ENCODE measurements at places on chromosomes 11 and 22.

DNA sequence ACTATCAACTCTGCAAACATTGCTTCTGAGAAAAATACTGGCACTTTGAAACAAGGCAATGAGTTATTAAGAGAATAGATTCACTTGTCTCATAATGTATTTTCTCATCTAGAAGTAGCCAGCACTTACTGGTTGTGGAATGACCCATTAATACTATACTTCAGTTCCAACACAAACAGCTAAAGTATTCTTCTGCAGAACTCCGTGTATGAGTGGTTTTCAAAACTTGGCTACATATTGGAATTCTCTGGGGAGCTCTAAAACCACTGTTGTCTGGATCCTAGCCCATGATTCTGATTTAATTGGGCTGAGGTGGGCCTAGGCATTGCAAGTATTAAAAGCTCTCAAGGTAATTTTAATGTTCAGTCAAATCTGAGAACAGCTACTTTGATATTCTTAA lies 1416.4 kb upstream of the RAG2 start:
- no peak for DNase-seq

DNA sequence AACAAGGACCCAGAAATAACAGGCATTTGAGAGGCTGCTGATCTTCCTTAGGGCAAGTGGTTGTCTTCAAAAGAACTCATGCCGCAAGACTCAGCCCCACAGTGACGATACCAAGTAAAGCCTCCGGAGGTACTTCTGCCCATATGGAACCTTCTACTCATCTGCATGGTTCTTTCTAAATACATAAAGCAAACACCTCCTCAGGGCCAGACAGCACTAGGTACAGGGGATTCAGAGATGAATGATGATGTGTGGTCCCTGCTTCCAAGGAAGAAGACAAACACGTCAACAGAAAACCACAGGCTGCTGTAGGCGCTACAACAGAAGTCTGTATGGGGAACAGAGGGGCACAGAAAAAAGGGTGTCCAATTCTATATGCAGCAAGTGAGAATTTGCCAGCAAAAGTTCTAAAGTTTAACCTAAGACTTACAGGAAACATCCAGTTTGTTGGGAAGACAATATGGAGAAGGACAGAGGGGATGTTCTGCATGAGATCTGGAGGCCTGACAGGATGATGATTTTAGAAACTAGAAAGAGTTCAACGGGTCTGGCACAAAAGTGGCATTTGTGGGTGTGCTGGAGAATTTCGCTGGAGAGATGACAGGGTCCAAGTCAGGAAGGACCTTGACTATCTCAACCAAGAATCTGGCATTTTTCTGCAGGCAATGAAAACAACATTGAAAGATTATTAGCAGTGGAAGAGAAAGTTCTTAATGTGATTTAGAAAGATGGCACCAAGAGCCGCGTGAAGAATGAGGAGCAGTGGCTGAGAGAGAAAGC lies 23.7 kb downstream of the JAML start:
- no peak for DNase-seq

DNA sequence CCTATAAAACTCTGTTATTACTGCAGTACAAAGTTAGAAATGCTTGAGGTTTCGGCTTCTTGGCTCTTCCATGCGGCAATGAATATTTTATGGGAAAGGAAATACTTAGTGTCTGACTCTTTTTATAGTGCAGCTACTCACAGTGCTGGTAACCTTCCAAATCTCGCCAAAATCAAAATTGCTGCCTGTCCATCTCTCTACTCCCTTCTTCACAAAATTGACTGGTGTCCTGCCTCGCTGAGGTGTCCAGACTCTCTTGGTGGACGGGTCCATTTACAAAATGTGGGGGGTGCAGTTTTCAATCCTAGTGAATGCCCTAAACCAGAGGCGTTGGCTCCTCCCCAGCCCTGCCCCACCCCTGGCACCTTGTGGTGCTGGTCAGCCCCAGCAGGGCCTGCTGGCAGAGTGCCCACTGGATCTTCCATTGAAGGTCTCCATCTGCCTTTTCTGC lies 73.5 kb downstream of the ZBTB16 start:
- DNase-seq = no peak

GRCh38 chr22:40325315-40325714 lies 21.0 kb upstream of the ADSL start:
- DNase-seq = no peak

- no peak for DNase-seq
Observed at GRCh38 chr11:75430714-75431532, 2.1 kb downstream of the KLHL35 start.

GRCh38 chr22:21031545-21032036 lies 770 bp downstream of the SLC7A4 start:
- no peak for DNase-seq

DNA sequence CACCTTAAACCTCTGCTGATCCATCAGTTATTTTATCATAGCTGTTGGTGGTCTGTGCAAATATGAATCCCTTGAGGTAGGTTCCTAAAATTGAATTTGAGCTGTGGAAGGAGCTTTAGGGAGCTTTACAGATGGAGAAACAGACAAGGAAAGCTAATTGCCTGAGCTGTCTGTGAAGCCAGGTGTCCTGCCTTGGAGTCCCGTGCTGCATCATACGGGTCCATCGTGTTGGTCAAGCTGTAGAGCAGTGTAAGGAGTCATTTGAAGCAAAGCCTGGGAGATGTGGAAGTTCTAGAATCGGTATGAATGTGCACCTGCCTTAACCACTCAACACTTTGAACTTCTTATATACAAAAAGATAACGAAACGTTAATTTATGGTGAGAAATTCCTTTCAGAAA lies 1.0 kb downstream of the POLA2 start:
- DNase-seq = no peak

DNA sequence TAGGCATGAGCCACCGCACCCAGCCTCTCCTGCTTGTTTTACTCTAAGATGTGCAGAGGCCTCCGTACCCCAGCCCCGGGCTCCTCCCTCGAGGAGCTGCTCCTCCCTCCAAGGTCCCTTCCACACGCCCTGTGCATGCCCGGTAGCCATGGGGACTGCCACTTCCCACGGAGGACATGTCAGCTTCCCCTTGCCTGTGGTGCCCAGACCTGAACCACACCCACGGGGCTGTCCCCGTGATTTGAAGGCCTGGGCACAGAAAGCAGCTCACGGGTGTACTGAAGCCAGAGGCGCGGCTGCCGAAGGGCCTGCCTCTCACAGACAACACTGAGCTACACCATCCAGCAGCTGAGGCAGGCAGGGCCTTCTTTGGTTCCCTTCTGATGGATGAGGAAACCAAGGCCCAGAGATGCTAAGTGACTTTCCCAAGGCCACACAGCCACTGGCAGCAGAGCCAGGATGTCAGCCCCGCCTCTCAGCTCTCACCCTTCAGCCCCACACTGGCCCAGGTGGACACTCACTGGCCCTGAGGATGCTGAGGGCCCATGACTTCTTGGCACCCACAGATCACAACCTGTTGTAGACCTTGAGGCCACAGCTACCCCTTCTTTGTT lies 7.3 kb downstream of the INS start:
- DNase-seq = no peak
